ENCODE measurements at places on chromosomes 2 and 18. TPM values are rescaled to one million over a fixed set of nuclear protein-coding genes. Genes with fewer than 3 reads are reported as not detected.
A peak's percentile ranks its signal among the peaks of the same experiment; 100 is the strongest.

- DNase-seq, result peak; percentile 70
These were observed 44.2 kb downstream of the TTC27 start for GRCh38 chr2:32671885-32672533.

DNA sequence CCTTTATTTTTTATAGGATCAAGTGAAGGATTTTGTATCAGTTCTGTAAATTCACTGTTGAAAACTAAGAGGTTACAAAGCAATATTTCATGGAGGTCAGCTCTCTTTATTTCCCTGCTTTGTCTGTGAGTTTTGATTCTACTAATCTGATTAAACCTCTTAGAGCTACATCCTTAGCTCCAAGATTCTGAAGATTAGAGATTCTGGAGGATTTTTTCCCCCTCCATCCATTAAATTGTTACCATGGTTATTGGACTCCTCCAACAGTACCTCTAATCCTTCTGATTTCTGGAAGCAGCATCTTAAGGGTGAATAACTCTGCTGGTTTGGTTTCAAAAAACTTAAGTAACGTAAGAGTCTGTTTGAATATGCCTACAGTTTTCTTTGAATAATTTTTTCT is 110.0 kb downstream of the TANC1 start:
- DNase-seq, result no peak

- no peak for DNase-seq
These were observed 133.7 kb upstream of the ID2 start for GRCh38 chr2:8548065-8548618.

LRRTM1 gene
- polyA plus RNA-seq, result 1.7 TPM

LYPD6 gene
- polyA plus RNA-seq, result 2.0 TPM

Measured in muscle of leg (tissue), 16 donors.